Tongue (tissue), 3 donors: ENCODE measurements at places on chromosomes 2 and 18.

GRCh38 chr2:71849111-71849510 lies 298.6 kb downstream of the CYP26B1 start:
- no peak for DNase-seq

- peak; percentile 53 for DNase-seq
Measured at GRCh38 chr2:199704358-199705238, 146.4 kb downstream of the FTCDNL1 start.

- no peak for DNase-seq
Measured at GRCh38 chr2:197938555-197938954, 134.2 kb downstream of the PLCL1 start.

GRCh38 chr2:150475479-150476250 lies 11.8 kb downstream of the RND3 start:
- DNase-seq = no peak

DNA sequence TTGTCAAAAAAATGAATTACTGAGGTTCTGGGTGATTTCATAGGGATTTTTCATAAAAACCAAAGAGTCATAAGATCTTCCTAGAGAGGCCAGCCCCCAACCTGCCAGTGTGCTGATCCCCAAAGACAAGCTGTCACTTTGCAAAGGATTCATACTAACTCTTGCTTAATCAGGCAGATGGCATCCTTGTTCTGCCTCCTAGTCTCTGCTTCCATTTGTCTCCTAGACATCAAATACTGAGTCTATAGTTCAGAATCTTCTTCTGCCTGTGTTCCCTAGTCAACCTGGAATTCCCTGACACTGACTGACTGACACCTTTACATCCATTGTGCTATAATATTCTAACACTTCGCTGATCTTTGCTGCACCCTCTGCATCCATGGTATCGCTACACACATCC lies 84.9 kb downstream of the SLC8A1 start:
- no peak for DNase-seq

DNA sequence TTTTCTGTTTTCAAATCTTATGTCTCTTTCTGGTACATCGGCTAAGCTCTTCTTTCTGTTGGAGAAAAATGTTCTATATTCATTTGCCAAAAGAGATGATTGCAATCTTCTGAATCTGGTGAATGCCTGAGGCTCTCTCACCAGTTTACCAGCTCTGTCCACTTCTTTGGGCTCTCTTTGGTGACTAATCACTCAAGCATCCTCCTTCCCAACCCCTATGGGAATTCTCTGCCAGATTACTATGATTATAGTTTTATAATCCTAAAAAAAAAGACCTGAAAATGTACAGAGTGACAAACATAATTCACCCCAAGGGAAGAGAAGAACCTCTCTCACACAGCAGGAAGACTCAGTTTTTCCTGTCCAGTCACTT lies 187.3 kb downstream of the CAMKMT start:
- DNase-seq = no peak

DNA sequence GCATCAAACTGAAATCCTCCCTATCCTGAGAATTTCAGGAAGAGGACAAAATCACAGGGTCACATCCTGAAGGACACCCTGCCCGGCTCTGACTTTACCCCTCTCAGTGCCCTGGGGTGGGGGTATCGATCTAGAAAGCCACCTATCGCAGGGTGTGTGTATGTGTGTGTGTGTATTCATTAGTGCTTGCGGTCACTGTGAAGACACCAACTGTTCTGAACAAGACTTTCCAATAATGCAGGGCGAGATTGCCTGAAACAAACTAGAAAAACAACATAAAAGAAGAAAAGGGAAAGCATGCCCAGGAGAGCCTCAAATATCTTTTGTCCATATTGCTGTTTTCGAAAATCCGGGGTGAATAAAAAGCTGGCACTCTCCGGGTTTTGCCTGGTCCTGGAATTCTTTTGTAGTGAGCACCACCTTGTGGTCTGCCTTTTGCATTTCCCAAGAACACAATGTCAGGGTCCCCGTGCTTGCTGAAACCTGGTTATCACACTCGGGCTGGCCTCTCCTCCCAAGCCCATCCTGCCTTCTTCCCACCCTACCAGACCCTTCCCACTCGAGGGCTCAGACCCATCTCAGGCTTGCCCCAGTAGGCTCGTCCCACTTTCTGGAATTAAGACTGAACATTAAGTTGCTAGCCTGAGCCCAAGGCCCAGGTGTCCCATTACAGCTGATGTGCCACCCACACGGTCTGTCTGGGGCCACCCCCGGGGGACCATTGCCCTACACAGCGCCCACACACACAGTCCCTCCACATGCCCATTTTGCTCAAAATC lies 25.0 kb upstream of the COPS8 start:
- DNase-seq = peak; percentile 88
